ENCODE measurements at places on chromosomes 3 and 15.

- DNase-seq, result peak; percentile 23
Observed at GRCh38 chr15:66619152-66619903, 53.5 kb upstream of the LCTL start.

GRCh38 chr15:50458348-50459112 is 34.3 kb downstream of the USP8 start:
- no peak for DNase-seq

GRCh38 chr3:184911570-184911969 is 99.6 kb downstream of the VPS8 start:
- no peak for DNase-seq

DNA sequence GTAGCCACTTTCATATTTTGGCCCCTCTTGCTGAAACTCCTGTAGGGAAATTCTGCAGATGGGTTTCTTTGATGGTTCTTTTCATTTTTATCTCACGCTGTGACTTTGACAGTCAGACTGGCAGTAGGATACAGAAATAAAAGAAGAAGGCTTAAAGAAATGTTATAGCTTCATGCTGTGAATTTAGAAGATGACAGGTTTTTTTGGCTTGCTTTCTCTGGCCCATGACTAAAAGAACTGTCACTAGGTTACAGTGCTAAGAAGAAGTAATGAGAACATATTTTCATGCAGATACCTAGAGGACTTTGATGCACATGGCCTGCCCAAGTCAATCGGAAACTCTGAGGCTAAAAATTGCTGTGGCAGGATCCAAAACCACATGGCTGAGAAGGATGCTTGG is 334.5 kb downstream of the EPHA6 start:
- DNase-seq, result no peak

DNA sequence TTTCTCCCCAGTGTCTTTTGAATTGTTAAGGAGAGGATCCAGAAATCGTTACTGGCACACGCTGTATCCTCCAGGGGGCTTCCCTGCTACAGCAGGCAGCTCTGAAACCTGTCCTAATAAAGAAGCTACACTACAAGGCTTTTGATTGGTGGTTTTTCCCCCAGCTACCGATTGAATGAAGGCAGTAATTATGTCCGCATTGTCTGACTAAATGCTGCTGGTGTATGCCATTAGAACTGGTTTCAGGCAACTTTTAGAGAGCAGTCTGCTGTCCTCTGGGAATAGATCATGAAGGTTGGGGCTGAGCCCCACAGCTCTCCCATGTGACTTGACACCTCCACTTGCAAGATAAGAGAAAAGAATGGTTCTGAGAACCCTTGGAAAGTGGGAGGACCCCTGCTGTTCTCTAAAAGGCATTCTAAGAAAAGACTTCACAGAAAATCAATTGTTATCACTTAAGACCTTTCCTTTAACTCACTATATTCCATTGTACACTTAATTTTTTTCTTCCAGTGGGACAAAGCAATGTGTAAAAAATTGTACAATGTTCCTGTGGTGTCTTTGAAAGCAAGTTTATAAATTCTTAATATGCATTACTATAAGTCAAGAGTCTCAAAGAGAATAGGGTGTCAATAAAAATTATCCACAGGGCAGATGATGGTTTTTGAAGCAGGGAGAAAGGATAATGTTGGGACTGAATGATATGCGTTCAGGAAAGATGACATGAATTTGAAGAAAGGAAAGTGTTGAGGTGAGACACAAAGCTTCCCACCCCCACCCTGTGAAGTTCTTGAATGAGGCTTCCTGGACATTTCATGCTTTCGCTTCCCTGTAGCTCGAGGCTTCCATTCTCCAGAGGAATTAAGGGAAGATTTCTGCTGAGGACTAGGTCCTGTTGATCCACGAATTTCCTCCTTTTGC is 53.0 kb upstream of the DAZL start:
- DNase-seq, result no peak

DNA sequence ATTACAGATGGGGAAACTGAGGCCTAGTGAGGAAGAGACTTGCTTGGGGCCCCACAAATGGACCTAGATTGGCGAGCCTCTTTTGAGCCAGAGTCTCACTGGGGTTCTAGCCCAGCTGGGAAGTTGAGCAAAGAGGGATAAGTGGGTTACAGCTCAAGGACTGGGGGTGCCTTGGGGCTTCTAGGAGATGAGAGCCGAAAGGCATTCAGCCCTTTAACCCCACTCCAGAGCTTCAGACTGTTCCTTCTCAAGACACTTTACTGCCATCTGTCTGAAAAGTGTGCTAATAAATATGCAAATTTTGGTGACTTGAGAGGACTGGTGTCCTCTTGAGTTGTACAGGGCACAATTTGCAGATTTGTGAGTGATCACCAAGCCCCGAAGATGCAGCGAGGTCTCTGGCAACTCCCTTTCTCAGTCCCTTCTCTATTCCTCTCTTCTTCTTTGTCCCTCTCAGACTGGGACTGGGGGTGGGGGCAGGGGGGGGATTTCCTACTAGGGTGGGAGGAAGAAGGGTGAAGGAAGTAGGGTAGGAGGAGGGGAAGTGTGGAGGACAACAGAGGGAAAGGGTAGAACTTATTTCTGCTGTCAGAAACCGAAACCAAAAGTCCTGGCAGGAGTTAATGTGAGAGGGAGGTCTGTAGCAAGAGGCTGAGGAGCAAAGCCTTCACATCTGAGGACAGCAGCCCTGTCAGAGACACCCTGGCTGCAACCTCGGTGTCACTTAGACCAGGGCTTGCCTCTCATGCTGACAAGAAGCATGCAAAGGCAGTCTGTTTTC is 16.2 kb upstream of the ANKDD1A start:
- peak; percentile 64 for DNase-seq

DNA sequence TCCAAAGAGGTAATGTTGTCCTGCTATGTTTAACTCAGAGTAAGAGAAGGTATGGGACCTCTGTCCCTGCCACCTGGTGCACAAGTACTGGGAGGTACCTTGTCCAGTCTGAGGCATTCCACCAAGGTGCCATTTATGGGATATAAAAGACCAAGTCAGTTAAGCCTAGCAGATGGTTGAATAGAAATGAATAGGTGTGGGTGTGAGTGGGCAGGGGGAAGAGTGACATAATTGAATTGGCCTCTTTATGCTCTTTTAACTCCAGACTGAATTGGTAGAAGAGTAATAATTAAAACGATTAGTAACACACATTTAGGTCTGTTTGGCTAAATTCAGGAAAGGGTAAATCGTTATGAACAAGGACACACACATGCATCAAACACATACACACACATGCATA is 562 bp downstream of the ADGRG7 start:
- DNase-seq, result no peak

- DNase-seq, result no peak
Observed at GRCh38 chr15:62732078-62732477, 310.5 kb upstream of the TPM1 start.

DNA sequence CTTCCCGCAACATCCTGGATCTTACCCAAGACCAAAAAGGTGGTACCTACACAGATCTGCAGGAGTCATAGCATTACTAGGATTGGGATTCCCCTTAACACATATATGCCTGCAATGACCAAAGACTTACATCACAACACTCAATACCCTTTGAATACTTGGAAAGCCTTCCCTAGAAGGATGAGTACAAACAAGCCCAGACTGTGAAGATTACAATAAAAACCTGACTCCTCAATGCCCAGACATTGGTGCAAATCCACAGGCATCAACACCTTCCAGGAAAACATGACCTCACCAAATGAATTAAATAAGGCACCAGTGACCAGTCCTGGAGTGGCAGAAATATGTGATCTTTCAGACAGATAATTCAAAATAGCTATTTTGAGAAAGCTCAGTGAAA is 326.8 kb downstream of the TBL1XR1 start:
- DNase-seq, result no peak

GRCh38 chr15:99495430-99496301 is 70.1 kb upstream of the MEF2A start:
- no peak for DNase-seq

DNA sequence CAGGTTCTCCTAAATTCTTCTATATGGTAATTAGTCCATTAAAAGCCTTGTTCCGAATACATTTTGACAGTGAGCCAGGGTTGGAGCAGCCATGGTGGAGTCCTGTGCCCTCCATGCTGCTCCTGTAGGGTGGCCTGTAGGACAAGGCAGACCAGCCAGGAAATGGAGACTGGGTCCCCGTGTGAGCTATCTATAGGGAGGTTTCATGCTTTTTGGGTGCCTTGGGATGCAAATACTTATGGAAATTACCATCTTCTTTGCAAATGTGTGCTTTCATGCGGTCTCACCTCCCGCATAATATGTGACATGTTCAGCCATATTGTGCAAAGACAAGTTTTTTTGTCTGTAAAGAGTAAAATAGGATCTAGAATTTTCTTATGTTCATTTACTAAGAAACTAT is 58.0 kb upstream of the FURIN start:
- DNase-seq, result no peak

- peak; percentile 65 for DNase-seq
Observed at GRCh38 chr3:97882975-97883598, 61.3 kb downstream of the CRYBG3 start.

- DNase-seq, result no peak
Observed at GRCh38 chr3:98027085-98027446, 8.0 kb downstream of the GABRR3 start.

GRCh38 chr3:42605546-42606173 is 5.2 kb downstream of the NKTR start:
- no peak for DNase-seq

- peak; percentile 91 for DNase-seq
Observed at GRCh38 chr15:41660235-41661077, at the start of gene MGA. MGA (plus strand) TSS chr15:41660405.

DNA sequence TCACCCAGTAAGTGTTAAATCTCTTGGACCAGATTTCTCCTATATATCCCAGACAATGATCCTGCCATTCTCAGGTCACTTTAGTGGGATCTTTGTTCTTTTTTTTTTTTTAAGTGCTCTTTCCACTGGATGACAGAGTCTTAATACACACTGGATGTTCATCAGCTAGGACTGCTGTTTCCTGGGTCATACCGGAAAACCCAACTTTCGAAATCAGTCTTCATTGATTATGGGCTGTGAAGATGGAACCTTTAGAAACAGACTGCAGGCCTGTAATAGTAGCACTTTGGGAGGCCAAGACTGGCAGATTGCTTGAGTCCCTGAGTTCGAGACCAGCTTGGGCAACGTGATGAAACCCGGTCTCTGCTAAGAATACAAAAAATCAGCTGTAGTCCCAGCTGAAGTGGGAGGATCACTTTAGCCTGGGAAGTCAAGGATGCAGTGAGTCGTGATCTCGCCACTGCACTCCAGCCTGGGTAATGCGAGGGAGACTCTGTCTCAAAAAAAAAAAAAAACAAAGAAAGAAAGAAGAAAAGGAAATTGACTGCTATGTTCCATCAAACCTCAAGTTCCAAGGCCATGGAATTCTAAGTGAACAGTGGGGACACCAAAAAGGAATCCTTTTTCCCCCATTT is 2.3 kb downstream of the EOGT start:
- DNase-seq, result no peak

- DNase-seq, result no peak
Observed at GRCh38 chr3:69443457-69443920, 57.6 kb upstream of the FRMD4B start.

DNA sequence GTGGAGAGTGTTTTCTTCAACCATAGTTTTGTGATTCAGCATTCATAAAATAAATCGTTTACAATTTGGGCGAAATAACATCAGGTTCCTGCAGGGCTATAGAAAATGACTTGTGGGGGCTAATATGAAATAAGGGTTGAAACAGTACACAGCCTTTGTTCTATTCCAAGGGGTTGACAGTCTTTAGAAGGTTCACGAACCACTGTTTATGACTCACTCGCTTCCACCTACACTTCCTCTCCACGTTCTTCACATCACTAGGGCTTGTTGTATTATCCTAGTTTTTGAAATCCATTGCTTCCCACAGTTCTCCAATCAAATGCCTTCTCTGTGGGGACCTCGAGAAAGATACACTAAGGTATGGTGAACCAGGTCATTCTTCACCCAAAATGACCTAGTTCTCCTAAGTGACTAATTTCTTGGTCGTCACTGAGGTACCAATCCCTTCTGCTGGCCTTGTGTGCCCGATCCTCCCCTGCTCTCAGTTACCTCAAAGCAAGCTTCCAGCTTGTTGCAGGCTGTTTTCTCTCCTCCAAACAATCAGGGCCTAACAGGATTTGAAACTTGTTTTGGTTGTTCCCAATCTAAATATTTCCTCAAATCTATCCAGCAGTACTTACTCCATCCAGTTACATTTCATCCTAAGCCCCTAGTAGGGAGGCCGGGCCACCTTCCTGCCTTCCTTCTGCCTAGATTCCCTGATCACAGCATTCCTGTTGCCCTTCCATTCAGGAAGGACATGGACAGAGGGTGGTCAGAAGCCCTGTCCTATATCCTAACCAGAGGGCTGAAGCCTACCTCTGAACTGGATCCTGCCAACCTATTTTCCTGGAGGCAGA is 23.1 kb upstream of the TBL1XR1 start:
- DNase-seq, result no peak

- DNase-seq, result no peak
Observed at GRCh38 chr15:78955355-78955754, 10.5 kb upstream of the CTSH start.

DNA sequence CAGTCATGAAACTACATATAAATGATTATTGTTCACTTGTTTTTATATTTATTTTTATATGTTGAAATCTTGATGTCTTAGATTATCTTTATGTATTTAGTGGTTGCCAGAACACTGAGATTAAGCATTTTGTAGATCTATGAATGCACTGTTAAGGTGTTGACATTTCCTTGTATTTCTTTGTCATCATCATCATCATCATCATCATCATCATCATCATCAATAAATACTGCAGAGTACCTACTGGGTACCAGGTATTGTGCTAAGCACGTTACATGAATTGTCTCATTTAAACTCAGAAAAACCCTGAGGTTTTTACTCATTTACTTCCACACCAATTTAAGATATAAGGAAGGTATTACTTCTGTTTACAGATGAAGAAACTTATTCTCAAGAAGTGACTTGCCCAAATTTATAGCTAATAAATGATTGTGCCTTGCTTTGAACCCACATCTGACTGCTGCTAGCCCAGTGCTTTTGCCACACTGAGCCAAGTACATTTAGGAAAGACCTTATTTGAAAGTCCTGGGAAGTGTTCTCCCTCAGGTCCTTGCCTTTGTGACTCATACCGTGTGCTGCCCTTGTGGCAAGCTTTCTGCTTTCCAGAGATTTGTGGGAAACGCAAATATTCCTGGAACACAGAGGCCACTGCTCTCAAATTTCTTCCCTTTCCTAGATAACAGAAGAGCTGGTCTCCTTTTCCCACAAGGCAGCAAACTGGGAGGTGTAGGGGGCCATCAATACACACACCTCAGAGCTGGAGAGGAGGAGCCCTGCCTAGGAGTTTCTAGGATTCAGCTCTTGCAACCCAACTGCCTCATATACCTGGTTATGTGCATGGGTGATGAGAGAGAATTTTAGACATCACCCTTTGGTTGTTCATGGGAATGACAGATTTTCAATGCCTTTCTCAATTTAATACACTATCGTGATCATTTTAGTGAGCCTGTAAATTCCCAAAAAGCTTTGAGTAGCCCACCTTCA is 115.4 kb upstream of the C15orf61 start:
- no peak for DNase-seq

GRCh38 chr15:78993931-78994530 is 49.2 kb upstream of the CTSH start:
- no peak for DNase-seq

- no peak for DNase-seq
Observed at GRCh38 chr15:75339531-75340240, 3.8 kb downstream of the COMMD4 start.

All from CD4-positive, alpha-beta T cell treated with Interleukin-15 for 4 hours (primary cell).